ENCODE measurements at places on chromosomes 16 and 17.

DNA sequence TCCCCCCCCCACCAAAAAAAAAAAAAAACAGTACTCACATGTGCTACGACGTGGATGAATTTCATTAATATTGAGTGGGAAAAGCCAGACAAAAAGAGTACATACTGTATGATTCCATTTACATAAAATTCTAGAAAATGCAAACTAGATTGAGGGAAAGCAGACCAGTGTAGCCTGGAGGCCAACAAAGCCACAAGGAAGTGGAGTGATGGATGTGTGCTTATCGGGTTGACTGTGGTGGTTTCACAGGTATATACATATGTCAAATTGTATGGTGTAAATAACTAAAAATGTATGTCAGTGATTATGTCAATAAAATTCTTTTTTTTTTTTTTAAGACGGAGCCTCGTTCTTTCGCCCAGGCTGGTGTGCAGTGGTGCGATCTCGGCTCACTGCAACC, 1.9 kb upstream of the PLD6 start:
- no peak for DNase-seq

DNA sequence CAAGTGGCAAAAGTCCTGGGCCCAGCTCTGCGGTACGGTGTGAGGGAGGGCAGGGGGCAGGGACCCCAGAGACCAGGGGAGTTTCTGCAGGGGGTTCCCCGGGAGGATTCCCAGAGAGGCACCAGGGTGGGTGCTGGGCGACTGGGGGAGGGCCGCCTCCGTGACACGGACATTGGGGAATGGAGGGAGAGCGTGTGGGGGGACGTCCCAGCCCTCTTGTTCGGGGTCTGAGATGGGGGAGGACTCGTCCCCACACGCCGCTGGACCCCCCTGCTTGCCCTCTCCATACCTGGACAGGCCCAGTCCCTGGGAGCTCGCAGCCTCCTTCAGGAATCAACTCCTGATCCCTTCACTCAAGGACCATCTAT, 26.3 kb upstream of the C1QTNF8 start:
- no peak for DNase-seq

DNA sequence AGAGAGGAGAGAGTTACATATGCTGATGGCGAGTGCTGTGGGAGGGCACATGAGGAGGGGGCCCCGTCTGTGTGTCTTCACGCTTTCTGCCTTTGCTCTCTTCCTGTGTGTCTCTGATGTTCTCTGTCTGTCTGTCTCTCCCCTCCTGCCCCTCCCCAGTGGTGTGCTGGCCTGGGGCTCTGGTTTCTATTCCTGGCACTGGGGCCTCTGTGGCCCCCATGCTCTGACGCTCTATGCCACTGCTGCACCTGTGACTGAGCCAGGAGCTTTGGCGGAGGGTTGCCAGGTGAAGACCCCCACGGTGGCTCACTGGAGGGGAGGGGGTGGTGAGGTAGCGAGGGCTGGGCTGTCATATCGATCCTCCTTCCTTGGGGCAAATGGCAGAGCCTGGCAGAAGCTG, 24.6 kb upstream of the BRD7 start:
- DNase-seq, result no peak

DNA sequence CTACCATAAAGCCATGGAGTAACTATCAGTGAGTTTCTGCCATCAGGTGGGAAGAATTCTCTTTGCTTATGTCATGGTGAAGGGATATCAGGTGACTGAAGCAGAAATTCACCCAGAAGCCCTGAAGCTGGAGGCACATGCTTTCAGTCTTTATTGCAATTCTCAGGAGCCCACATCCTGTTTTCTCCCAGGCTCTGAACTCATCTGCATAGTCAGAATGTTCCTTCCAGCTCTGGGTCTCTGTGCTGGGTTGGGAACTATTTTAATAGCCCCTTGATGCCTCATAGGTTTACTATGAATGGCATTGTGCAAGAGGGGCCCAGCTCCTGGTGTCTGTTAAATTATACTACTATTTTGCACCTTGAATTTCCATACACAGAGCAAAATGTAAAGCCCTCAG, 198.4 kb upstream of the SOX9 start:
- no peak for DNase-seq

DNA sequence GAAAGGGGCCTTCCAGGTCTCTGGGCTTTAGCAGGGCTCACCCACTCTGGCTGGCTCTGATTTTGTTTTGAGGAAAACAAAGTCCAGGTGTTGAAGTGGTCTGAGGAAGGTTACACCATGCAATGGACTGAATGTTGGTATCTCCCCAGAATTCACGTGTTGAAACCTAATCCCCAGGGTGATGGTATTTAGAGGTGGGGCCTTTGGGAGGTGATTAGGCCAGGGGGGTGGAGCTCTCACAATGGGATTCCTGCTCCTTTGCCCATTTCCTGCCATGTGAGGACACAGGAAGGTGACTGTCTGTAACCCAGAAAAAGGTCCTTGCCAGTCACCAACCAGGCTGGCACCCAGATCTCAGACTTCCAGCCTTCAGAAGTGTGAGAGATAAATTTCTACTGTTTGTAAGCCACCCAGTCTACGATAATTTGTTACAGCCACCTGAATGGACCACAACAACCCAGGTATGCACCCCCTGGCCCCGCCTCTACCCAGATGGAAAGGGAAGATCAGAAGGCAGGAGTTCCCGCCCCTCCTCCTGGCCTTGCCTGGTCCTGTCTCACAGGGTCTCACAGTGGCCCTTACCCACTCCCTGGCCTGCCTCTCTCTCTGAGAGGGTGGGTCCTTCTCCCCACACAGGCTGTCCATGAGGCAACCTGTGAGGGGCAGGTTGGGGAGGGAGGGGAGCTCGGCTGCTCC, 32.0 kb downstream of the LRRC75A start:
- DNase-seq, result no peak

DNA sequence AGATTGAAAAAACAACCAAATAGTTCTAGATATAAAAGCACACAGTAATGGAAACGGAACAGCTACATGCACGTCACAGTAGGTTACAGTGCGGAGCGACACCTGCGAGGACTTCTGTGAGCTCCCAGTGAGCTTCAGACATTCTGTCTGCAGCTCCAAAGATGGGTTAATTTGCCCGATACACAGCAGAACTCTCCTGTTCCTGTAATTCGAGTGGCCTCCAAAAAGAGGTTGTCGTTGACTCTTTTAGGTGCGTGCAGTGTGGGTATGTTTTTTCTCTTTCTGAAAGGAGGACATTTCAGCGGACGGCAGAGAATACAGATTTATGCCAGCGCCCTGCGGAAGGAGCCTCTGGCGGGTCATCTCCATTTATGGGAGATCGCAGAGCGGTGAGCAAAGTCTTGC, 2.9 kb downstream of the OR1F1 start:
- DNase-seq, result no peak

Measured in stimulated activated CD4-positive, alpha-beta T cell treated with anti-CD3 and anti-CD28 coated beads, Interleukin-1b, Interleukin-23, amount 100 ng/mL, for 24 hours (primary cell).